K562 (cell line): ENCODE measurements at places on chromosomes 1 and 21.
A peak's percentile ranks its signal among the peaks of the same experiment; 100 is the strongest.

DNA sequence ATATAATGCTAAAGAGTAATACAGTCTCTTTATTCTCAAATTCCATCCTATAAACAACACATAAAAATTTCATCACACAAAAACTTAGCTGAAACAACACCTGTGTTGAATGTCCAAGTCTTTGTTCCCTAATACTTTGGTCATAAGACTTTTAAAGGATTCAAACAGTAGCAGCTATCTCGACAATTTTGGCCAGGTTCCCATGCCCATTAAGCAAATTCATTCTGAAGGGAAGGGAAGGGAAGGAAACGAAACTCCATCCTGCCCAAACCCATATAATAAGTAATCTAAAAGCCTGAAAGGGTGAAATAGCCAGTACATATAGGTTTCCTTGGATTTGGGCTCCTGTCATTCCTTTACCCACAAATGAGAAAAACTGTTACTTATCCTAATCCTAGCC, 7.5 kb downstream of the IVNS1ABP start:
- no peak for DNase-seq

DNA sequence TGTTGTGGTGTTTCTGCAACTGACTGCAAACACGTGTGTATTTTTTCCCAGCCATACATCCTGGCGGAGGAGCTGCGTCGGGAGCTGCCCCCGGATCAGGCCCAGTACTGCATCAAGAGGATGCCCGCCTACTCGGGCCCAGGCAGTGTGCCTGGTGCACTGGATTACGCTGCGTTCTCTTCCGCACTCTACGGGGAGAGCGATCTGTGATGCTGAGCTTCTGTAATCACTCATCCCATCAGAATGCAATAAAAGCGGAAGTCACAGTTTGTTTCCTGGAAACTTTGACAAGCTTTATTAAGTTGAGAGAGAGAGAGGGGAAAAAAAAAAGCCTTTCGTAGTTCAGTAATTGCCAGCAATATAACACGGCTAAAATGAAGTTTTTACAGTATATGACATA, 32.7 kb upstream of the MTR start:
- no peak for DNase-seq

DNA sequence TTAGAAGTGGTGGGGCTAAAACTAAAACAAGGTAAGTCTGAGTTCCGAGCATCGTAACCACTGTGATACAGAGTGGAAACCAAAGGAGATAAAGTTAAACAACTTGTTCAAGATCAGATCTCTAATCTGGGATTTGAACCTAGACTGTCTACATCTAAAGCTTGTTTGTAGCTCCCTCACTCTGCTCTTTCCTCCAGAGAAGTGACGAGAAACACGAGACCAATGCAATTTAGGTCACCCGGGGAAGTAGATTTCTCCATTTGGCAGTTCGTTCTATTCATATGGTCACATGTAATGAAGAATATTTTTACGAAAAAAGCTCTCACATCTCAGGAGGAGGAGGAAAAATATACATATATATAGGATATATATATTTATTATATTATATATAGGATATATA, 1.8 kb downstream of the ADORA3 start:
- DNase-seq: no peak

DNA sequence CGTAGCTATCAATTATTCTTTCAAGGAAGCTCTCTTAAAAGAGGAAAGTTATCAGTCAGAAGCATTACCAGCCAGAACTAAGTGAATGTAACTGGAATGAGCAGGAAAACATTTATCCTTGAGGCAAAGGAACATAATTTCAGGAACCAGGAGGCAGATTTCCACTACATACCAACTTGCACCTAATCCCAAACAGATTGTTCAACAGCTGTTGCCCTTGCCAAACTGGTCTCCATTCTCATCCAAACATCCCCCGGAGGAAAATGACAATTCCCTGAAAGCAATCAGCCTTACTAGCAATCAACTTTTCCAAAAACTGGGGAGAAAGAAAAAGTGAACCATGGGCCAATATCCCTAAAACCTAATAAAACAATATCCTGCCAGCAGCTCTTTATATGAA, 35.0 kb downstream of the ENAH start:
- DNase-seq: no peak

- DNase-seq: no peak
These were observed 18.8 kb downstream of the SLC41A1 start for GRCh38 chr1:205794011-205794730.

DNA sequence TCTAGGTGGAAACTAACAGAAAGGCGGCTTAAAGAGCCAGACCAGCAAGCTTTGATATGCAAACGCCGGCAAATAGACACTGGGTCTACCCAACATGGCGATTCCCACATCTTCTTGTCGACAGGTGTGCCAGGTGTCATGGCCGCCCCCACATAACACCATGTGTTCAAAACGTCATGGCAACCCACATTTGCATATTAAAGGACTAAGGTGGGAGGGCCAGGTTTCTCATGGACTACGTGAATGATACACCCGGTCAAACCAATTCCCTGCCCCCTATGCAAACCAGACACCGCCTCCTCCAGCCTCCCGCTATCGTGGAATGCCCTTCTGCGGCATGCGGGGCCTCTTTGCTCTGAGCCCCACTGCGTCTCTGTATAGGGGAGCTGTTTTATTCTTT, 41.3 kb downstream of the ICOSLG start:
- peak; percentile 5 for DNase-seq

DNA sequence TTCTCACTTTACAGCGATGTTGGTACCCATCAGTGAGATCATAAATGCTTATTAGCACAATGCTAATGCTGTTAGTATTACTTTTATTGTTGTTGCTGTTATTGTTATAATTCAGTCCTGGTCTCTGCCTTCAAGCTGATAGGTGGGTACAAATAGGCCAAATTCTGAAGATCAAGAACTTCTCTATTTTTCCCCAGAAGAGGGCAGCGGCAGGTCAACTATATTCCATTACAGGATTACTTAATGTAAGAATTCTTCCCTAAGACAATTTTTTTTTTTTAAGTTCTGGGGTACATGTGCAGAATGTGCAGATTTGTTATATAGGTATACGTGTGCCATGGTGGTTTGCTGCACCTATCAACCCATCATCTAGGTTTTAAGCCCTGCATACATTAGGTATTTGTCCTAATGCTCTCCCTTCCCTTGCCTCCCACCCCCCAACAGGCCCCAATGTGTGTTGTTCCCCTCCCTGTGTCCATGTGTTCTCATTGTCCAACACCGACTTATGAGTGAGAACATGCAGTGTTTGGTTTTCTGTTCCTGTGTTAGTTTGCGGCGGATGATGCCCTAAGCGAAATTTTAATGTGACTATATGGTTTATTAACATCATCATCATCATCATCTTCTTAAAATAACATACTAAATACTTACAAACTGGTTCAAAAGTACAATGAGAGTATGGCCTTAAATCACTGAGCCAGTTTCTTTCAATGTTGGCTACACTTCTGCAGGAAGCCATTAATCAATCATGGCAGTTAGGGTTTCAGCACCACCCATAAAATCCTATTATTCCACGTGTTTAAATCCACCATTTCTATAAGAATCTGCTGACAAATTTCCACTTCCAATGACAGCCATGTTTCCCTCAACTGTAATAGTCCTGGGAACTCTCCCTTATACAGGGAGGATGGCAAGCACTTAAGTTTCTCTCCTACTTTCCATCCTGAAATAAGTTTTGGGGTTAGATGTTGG, 19.2 kb downstream of the SLC19A2 start:
- no peak for DNase-seq

DNA sequence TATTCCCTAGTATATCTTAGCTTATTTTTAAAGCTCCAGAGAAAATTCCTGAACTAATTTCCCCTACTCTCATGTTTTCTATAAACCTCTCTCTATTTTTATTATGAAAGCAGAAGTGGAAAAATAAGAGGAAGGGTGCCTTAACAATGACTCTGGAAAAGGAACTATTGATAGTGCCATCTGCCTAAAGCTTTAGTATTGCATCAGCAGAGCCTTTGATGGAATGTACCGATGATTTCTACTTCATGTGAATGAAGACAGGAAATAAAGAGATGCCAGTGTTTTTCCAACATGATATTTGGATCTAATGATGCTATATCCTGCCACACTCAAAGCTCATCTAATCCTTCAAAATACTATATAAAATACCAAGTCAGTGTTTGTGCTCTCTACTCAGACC, 35.1 kb downstream of the TNFSF18 start:
- DNase-seq: no peak

GRCh38 chr1:235006132-235006721, 122.4 kb downstream of the TOMM20 start:
- no peak for DNase-seq

- no peak for DNase-seq
These were observed 38.7 kb downstream of the CFH start for GRCh38 chr1:196690582-196690981.

- no peak for DNase-seq
These were observed 19.1 kb downstream of the CLCN6 start for GRCh38 chr1:11825131-11825530.

GRCh38 chr1:170664828-170665612, 1.1 kb downstream of the PRRX1 start:
- DNase-seq: no peak

DNA sequence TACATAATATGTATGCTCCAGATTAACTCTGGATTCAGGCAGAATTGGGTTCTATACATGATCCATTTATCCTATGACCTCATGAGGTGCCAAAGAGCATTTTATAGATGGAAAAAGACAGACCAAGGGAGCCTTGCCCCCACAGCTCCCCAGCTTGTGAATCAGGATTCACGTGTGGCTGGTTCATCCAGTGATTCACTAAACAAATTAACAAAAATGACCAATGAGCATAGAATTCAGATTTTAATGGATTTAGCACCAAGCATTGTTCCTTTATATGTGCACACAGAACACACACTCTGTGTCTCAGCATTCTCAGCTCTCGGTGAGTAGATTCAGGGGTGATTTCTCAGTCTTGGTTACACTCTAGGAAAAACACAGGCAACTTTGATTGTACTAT, 51.7 kb upstream of the BARHL2 start:
- DNase-seq: no peak

DNA sequence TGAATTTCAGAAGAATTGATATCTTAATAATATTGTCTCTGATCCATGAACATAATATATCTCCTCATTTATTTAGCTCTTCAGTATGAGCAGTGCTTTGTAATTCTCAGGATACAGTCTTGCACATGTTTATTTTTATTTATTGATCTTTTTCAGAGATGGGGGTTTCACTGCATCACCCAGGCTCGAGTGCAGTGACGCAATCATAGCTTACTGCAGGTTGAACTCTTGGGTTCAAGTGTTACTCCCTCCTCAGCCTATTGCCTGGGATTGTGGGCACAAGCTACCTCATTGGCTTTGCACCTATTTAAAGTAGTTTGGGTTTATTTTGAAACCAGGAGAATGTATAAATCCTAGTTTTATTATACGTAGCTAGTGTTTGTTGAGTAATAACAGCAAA, 4.7 kb downstream of the RPS6KC1 start:
- no peak for DNase-seq

- no peak for DNase-seq
These were observed 8.4 kb downstream of the SLC35E2B start for GRCh38 chr1:1684031-1684681.

DNA sequence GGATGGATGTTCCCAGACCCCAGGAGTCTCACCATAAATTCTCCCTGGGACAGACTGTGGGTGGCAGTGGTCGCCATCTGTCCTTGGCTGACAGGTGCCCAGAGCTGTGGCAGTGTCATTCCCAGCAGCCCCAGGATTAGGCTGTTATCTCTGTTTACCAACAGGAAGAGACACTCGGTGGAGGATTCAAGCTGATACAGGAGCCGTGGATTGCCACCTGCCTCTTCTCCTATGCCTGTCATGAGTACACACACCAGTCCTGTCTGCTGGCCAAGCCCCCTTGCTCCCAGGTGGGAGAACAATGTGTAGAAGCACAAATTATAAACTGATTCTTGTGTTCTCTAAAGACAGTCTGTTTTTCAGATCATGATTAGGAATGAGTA, 152.6 kb downstream of the ETS2 start:
- no peak for DNase-seq

DNA sequence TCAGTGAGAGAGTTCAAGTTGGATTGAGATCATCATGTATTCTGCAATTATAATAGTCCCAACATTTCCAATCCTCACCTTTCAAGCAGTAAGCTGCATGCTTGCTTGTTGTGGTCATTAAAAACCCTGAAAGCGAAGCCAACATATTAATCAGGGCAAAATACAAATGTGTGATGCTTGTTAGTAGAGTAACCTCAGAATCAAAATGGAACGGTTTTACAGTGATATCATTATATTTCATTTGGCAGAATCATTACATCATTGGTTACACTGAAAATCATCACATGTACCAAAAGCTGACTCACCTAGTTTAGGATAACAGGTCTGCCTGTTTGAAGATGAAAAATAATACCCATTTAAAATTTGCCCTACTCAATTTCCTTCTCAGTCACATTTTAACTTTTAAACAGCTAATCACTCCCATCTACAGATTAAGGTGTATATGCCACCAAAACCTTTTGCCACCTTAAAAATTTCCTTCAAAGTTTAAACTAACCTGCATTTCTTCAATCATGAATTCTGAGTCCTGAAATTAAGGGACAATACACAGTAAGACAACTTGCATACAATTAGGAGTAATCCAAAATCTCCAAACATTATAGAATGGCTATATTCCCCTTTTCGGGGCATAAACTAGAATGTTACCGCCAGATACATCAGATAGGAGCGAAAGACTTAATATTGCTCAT, 3.5 kb downstream of the GAS5 start:
- DNase-seq: peak; percentile 25

DNA sequence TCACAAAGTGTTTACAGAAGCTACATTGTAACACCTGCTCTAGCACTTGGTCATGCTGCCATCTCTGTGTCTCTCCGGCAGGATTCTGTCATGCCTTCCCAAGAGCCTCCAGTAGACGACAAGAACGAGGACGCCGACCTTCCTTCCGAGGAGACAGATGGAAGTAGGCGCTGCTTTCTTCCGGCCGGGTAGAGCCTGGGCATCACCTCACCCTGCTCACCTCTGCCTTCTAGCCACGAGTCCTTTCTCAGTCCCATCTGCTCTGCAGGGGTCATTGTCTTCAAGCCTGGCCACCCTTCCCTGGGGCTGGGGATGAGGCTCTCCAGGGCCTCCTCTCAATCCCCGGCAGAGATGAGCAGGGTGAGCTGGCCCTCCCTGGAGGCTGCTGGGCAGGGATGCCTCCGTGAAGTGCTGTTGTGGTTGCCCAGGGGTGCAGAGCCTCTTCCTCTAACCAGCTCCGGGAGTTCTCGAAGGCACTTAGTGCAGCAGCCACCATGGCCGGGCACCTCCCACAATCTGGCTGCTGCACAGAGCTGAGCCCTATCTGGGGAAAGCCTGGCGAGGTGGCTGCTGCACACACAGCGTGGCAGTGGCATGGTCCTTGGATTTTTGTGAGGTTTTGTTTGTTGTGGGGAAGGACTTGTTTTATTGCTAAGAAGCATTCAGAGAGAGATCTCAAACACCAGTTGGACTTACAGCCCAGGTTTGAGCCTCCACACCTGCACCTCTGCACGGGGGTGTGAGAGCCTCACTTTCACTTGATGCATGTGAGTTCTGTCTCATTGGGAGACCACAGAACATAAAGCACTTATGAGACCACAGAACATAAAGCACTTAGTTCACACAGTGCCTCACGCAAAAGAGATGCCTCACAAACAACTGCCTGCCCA, 48.4 kb downstream of the FAAP20 start:
- no peak for DNase-seq

GRCh38 chr1:234716908-234717375, 107.0 kb upstream of the IRF2BP2 start:
- no peak for DNase-seq

GRCh38 chr1:95118067-95118499, 928 bp downstream of the TLCD4 start:
- DNase-seq: no peak

- no peak for DNase-seq
These were observed 58.2 kb upstream of the LBR start for GRCh38 chr1:225485991-225486530.
